ENCODE measurements at places on chromosomes 6 and 20. TPM values are rescaled to one million over a fixed set of nuclear protein-coding genes. Genes with fewer than 3 reads are reported as not detected.

DNA sequence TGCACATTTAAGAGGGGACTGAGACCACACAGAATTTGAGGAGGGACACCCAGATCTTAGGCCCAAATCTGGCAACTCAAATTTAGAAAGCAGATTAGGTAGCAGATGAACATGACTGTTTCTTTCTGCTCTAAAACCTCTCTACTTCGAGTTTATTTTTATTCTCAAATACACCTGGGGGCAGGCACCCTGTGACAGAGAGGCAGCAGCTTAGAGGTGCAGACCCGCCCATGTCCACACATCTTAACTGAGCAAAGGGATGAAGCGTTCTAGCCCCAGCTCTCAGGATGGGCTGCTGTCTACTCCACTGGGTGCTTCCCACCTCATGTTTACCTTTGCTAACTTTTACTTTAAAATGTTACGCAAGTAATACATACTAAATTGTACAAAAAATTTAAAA, 125.0 kb downstream of the SLC23A2 start:
- H3K4me1 ChIP-seq, result no peaks in the 10 kb centered on the region
- H3K27ac ChIP-seq, result no peak overlapping the region
- H3K27me3 ChIP-seq, result no peaks in the 10 kb centered on the region
- no peak overlapping the region for H3K4me3 ChIP-seq
- no peak for DNase-seq

DNA sequence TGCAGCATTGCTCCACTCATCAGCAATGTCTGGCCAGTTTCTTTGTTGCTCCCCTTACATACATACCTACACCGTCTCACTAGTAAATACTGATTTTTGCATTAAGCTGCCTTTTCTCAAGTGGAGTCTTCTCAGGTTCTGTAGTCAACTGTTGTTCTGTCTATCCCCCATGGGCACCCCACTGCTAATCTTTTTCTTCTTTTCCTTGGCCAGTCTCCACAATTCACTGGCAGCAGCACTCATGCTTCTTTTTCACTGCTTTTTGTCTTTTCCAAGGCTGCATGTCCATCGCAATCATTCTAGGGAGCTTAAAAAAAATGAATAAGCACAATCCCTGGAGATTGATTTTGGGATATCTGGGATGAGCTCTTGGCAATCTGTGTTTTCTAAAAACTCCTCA, 10.3 kb upstream of the ERVFRD-1 start:
- H3K4me3 ChIP-seq, result no peak overlapping the region
- no peak for DNase-seq
- H3K27ac ChIP-seq, result no peak overlapping the region
- H3K4me1 ChIP-seq, result peaks cover 5% of the 10 kb centered on the region

PDE10A gene
- total RNA-seq, result 3.9 TPM

GRCh38 chr6:116387374-116387773, 16.6 kb downstream of the DSE start:
- H3K4me3 ChIP-seq, result no peak overlapping the region
- H3K36me3 ChIP-seq, result no peaks in the 10 kb centered on the region
- DNase-seq, result no peak
- no peaks in the 10 kb centered on the region for H3K27me3 ChIP-seq
- no peak overlapping the region for H3K27ac ChIP-seq

DNA sequence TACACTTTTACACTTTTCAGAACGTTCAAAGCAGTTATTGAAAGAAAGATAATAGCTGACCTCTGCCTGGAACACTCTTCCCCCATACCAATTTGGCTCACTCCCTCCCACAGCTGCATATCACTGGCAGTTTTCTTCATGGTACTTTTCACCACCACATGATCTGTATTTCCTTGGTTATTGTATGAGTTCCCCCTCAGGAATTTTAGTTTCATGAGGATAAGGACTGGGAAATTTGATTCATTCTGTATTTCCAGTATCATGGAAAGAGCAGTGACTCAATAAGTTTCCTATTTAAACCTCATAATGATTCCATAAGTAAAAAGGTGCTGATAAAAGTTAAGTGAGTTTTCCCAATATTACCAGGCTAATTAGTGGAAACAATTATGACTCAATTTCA, 16.0 kb downstream of the HTR1B start:
- no peaks in the 10 kb centered on the region for H3K27me3 ChIP-seq
- no peak overlapping the region for H3K4me3 ChIP-seq
- no peak for DNase-seq
- H3K27ac ChIP-seq, result no peak overlapping the region

DNA sequence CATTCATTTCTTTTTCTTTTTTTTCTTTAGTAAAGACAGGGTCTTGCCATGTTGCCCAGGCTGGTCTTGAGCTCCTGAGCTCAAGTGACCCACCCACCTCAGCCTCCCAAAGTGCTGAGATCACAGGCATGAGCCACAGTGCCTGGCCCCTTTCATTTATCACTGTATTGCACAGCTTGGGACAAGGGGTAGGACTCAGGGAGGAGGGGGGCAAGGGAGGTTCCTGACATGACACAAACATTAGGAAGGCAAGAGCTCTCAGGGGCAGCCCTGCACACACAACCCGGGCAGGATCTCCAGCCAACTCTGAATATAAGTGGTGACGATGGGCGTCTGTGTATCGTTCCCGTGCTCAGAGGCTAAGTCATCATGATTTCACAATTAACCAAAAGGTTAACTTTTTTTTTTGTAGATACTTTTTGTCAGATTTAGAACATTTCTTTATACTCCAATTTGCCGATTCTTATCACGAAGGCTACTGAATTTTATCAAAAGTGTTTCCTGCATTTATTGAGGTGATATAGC, 19.9 kb downstream of the SLC2A4RG start:
- no peaks in the 10 kb centered on the region for H3K4me1 ChIP-seq
- H3K27ac ChIP-seq, result no peak overlapping the region
- no peaks in the 10 kb centered on the region for H3K27me3 ChIP-seq
- DNase-seq, result no peak
- H3K4me3 ChIP-seq, result no peak overlapping the region

DNA sequence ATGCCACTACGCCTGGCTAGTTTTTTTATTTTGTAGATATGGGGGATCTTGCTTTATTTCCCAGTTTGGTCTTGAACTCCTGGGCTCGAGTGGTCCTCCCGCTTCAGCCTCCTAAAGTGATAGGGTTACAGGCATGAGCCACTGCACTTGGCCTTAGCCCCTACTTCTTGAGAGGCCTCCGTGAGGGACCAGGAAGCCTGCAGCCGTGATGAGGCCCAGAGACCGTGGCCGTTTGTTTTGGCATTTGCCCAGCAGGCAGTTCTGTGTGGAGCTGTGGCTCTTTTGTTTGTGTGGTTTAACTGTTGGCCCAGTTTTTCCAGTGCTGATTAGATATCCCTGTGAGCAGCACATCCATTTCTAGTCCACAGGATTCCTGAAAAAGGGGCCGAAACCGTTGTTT, 39.8 kb downstream of the SRSF3 start:
- DNase-seq, result no peak
- H3K27ac ChIP-seq, result no peak overlapping the region
- H3K27me3 ChIP-seq, result no peaks in the 10 kb centered on the region
- no peak overlapping the region for H3K4me3 ChIP-seq

DNA sequence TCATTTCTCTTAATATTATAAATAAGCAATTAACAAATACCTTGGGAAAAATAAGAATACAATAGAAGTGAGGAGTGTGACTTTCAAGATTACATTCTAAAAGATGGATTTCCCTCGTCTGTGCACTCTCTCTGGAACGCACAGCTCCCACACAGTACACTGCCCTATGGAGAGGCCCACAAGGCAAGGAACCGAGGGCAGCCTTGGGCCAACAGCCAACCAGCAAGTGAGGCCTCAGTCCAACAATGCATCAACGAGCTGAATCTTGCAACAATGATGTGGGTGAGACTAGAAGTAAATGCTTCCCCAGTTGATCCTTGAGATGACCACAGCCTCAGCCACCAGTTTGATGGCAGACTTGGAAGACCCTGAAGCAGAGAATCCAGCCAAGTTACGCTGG, 34.5 kb upstream of the AVP start:
- no peak overlapping the region for H3K4me3 ChIP-seq
- no peak for DNase-seq
- H3K4me1 ChIP-seq, result no peaks in the 10 kb centered on the region
- no peaks in the 10 kb centered on the region for H3K27me3 ChIP-seq
- no peak overlapping the region for H3K27ac ChIP-seq

SLCO4A1 gene
- 38.3 TPM for total RNA-seq

DNA sequence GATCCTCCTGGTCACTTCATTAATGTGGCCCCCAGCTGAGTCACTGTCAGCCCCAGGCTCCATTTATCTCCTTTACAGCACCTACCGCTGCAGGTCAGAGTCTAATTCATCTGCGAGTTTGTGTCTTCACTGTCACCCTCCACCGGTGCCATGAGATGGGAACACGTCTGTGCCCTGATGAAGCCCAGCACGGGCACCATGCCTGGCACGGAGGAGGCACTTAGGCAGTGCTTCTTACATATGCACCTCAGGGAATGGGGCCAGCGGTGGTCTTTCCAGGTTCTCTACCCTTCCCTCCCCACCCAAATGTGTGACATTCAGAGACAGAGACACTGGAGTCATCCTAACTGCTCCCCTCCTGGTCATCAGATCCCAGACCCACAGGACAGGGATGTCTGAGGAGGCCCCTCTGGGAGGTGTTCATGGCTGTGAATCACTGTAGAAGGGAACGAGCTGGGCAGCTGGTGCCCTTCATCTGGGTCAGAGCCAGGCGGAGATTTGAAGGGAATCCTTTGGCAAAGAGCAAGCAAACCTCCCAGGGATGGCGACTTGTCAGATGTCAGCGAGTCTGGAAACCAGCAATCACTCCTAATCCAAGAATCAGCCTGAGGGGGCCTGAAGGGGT, 364.6 kb downstream of the PREX1 start:
- no peak for DNase-seq
- H3K4me1 ChIP-seq, result peaks cover 10% of the 10 kb centered on the region

DNA sequence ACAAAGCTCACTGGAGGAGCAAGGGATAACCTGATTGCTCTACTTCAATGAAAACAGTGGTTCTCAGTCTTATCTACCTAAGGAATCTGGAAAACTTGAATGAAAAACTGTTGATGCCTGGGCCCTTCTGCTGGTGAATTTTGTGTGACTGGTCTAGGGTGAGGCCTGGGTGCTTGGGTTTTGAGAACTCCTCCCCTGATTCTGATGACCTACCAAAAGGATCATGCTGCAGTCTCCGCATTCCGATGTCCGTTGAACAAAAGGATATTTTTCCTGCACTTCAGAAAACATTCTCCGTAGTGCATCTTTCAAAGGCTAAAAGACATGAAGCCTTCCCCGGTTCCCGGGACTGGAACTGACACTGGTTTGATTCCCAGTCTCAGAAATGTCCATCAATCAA, 157.9 kb downstream of the SYNDIG1 start:
- no peaks in the 10 kb centered on the region for H3K4me1 ChIP-seq
- DNase-seq, result no peak
- no peak overlapping the region for H3K4me3 ChIP-seq

MPIG6B gene
- not detected for total RNA-seq

DNA sequence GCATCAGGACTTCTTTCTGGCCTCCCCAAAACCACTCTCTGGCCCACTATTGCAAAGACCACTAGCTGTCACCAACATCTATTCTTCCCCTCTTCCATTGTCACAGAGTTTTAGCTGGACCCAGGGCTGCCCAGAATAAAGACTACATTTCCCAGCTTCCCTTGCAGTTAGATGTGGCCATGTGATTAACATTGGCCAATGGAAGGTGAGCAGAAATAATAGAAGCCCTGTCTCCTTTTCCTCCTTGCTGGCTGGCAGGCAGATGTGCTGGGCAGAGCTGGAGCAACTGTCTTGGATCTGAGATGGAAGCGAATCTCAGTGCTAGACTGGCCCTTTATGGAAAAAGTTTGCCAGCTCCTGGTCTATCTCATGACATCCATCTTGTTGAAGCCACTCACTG, 97.0 kb downstream of the KCNB1 start:
- no peaks in the 10 kb centered on the region for H3K36me3 ChIP-seq
- H3K4me3 ChIP-seq, result no peak overlapping the region
- DNase-seq, result peak; percentile 80
- no peaks in the 10 kb centered on the region for H3K27me3 ChIP-seq
- H3K27ac ChIP-seq, result no peak overlapping the region
- no peaks in the 10 kb centered on the region for H3K4me1 ChIP-seq

NKAPL gene
- total RNA-seq, result 1.6 TPM

- no peak overlapping the region for H3K4me3 ChIP-seq
- H3K4me1 ChIP-seq, result no peaks in the 10 kb centered on the region
- no peak for DNase-seq
Measured at GRCh38 chr6:33241968-33242367, 29.7 kb downstream of the VPS52 start.

- no peak for DNase-seq
- no peaks in the 10 kb centered on the region for H3K36me3 ChIP-seq
- H3K27ac ChIP-seq, result no peak overlapping the region
- H3K27me3 ChIP-seq, result no peaks in the 10 kb centered on the region
Measured at GRCh38 chr6:1781152-1781816, 171.6 kb downstream of the FOXC1 start.

GSTA3 gene
- total RNA-seq, result not detected

GRCh38 chr20:62765021-62765420, 31.3 kb upstream of the MRGBP start:
- H3K27ac ChIP-seq, result no peak overlapping the region
- DNase-seq, result no peak
- no peaks in the 10 kb centered on the region for H3K27me3 ChIP-seq
- no peak overlapping the region for H3K4me3 ChIP-seq
- H3K4me1 ChIP-seq, result no peaks in the 10 kb centered on the region

SGK2 gene
- 0.08 TPM for total RNA-seq

DNA sequence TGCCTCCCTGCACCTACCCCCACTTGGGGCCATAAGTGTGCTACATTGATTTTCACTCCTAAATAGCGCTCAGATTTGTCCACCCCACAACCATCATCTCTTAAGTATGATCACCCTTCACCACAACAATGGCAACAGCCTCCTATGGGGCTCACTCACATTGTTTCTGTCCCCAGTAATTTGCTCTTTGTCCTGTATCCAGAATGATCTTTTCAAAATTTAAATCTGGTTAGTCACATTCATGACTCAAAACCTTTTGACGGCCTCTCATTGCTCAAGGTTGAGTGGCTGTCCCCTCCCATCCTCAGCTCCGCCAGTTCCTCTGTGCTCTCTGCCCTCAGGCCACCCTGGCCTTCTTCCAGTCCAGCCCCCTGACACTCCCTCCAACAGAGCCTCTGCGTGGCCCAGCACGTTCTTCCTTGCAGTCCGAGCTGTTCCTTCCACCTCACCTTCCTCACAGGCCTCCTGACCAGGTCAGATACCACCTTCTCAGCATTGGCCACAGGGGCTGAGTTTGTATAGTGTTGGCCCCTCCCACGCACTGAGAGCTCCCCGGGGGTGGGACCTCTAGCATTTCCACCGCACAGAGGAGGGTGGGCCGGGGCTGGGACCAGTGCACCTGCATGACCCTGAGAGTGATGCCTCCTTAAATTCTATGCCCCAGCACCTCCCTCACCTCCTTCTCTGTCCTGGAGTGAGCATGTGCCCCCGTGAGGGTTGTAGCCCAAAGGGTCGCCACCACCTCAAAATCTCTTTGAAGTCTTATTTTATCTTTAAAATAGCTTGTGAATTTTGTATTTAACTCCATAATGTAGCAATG, 2.4 kb upstream of the PPP1R3G start:
- no peak overlapping the region for H3K27ac ChIP-seq
- no peak for DNase-seq
- no peak overlapping the region for H3K4me3 ChIP-seq
- peaks cover 10% of the 10 kb centered on the region for H3K4me1 ChIP-seq
- H3K27me3 ChIP-seq, result peaks cover 66% of the 10 kb centered on the region
- no peaks in the 10 kb centered on the region for H3K36me3 ChIP-seq

GRCh38 chr6:124164343-124164742, 360.7 kb downstream of the NKAIN2 start:
- no peak for DNase-seq
- no peaks in the 10 kb centered on the region for H3K4me1 ChIP-seq
- no peak overlapping the region for H3K4me3 ChIP-seq
- H3K27me3 ChIP-seq, result no peaks in the 10 kb centered on the region
- no peak overlapping the region for H3K27ac ChIP-seq

TFAP2A gene
- not detected for total RNA-seq

Measured in GM23338 (cell line).